ENCODE measurements at places on chromosomes 1 and 21.
A peak's percentile ranks its signal among the peaks of the same experiment; 100 is the strongest.

- no peak for DNase-seq
Observed at GRCh38 chr1:82214606-82215005, 413.9 kb downstream of the ADGRL2 start.

GRCh38 chr1:116360429-116361173 lies 12.4 kb upstream of the ATP1A1 start:
- DNase-seq = no peak

DNA sequence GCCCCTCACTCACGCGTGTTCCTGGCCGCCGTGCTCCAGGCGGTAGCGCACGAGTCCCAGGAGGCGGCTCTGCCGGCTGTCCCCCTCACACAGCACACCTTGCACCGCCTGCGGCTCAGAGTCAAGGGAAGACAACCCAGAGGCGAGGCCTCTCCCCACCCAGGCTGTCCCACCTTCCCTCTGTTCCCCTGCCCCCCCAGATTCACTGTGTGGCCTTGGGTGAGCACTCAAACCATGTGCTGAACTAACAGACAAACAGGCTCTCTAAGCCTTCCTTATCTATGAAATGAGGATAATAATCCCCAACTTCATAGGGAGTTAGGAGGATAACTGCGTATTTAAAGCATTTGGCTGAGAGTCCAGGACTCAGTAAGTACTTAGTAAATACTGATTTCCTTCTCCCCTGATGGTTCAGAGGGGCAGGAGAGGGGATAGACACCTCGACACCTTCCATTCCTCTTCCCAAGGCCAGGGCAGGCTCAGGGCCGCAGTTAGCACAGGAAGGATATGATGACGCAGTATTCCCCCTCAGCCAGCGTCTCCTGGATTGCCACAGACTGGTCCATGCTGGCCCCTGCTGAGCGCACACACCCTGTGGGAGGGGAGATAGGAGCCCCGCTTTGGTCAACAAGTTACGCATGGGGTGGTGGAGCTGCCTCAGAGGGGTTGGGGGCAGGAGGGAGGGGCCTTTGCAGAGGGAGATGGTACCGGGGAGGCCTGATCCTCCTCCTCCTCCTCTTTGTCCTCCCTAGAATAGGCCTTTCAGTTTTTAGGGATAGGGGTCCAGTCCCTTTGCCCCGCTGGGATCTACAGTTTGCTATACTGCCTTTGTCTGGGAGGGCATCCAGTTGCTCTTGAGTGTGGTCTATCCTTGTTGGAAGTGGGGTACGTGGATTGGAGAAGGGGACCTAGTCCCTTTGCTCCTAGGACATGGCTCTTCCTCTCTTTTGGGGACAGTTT lies 830 bp downstream of the INPP5B start:
- DNase-seq = no peak

- DNase-seq = no peak
Observed at GRCh38 chr1:45001011-45001481, 10.1 kb downstream of the HECTD3 start.

- DNase-seq = no peak
Observed at GRCh38 chr1:150528196-150528595, 12.6 kb downstream of the FALEC start.

DNA sequence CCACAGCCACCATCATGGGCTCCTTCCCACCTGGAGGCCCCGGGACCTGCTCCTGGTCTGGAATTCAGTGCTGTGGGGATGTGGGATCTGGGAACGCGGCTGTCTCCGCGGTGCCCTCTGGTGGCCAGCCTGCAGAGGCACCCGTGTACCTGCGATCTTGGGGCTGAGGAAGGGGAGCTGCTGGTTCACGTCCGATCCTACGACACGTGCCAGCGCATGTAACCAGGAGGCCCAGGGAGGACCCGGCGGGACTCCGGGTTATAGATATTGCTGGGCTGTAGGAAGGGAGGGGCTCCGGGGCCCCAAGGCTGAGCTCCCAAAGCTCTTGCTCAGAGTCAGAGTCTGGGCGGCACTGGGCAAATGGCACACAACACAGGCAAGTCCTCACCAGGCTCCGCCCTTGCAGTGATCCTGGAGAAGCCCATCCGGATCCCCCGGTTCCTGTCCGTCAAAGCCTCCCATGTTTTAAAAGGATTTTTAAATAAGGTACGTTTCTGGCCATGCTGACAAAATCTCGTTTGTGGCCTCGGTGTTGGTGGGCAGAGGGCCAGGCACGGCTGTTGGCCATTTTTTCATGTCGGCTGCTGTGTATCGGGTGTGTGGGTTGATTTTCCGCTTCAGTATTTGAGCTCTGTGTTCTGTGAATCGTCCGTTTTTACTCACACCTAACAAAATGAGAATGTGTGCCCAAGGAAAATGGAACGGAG lies 20.1 kb downstream of the FAAP20 start:
- peak; percentile 57 for DNase-seq

DNA sequence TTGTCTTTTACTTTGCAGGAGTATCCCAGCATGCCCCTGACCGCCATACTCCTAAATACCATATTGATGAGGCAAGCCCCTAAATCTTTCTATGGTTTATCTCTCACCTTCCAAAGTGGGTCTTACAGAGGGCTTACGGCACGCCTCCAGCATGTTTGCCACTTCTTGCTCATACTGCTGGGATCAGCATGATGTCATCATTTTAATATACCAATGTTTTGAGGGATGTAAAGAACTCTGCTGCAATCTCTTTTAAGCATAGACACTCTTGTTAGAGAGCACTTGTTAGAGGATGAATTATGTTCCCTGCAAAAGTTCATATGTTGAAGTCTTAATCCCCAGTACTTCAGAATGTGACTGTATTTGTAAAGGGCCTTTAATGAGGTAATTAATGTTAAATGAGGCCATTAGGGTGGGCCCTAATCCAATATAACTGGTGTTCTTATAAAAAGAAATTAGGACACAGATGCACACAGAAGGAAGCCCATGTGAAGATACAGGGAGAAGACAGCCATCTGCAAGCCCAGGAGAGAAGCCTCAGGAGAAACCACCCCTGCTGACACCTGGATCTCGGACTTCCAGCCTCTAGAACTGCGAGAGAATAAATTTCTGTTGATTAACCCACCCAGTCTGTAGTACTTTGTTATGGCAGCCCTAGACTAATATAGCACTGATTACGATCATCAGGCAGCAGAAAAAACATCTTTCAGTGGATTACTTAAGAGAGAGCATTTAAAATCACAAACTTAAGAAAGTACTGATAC lies 16.4 kb upstream of the ABCB10 start:
- no peak for DNase-seq

DNA sequence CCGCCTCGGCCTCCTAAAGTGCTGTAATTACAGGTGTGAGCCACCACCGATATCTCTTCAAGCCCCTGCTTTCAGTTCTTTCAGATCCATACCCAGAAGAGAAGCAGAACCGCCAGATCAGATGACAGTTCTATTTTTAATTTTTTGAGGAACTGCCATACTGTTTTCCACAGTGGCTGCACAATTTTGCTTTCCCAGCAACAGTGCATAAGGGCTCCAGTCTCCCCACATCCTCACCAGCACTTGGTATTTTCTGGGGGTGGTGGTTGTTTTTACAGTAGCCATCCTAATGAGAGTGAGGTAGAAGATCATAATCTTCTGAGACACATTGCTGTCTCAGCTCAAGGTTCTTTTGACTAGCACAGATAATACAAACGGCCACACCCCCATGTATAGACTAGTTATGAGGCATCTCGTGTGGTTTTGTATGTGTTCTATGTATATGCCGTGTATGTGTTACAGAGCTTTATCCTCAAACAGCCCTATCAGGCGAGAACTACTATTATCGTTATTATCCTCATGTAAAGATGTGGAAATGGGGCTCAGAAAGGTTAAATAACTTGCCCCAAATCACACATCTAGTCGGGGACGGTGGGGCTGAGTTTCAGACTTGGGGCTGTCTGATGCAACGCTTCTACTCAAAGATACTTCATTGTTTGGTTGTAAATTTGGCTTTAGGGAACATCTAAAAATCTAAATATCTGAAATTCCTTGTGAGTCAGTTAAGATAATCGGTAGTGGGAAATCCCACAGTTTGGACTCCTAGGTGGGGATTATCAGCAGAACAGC lies 12.0 kb downstream of the FHAD1 start:
- DNase-seq = no peak

GRCh38 chr1:32240140-32240951 lies 6.7 kb upstream of the FAM167B start:
- peak; percentile 62 for DNase-seq

DNA sequence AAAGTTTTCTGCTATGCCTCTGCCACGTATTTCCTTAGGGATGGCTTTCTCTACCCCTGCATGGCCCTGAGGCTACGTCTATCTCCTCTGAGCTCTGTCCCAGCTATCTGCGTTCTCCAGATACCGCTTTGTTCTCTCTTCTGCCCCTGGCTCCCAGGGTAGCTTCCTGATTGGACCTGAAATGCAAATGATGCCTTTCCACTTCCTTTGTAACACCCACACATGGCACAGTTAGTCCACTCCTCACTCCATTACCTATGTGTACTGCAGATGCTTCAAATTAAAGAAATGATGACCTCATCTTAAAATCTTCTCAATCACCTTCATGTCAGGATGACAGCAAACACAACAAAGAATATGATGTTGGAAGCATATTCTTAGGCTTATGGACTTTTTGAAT lies 138.6 kb upstream of the POGK start:
- no peak for DNase-seq

DNA sequence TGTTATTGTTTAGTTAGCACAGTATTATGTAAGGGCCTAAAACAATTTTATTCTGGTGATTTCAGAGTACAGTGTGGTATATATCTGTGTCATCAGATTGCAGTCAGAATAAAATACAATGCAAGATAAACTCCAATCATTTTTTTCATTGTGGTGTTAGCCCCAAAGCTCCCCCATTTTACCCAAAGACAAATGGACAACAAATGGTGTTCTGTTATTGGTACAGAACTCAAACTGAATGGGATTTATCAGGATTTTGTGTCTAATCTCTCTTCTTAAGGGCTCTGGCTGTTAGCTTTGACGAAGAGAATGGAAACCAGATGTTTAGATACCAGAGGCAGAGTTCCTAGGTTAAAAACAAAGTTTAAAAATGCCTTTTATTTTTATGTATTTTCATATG lies 163.1 kb upstream of the USP25 start:
- DNase-seq = no peak

- DNase-seq = no peak
Observed at GRCh38 chr1:198118134-198118533, 38.7 kb upstream of the NEK7 start.

- DNase-seq = peak; percentile 71
Observed at GRCh38 chr1:11731691-11732283, 4.1 kb upstream of the AGTRAP start.

DNA sequence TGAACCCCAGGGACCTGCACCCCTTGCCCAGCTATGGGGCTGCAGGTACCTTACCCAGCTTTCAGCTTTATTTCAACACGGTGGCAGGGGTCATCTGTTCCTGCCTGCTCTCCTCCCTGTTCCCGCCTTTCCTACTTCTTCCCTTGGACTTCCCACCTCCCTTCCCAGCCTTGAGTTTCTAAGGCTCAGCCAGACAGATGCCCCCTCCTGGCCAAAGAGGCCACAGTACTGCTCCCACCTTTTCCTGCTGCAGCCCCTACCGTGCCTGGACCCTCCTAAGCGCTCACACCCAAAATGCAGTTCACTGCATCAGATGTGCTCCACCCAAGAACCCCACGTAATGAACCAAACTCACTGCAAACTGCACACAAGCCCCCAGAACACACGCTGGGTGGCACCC lies 7.7 kb downstream of the NOC2L start:
- DNase-seq = no peak

GRCh38 chr1:116175611-116176010 lies 64.4 kb downstream of the MAB21L3 start:
- DNase-seq = no peak

GRCh38 chr1:172390683-172391551 lies 29.6 kb upstream of the C1orf105 start:
- no peak for DNase-seq

GRCh38 chr1:2115008-2115641 lies 64.9 kb downstream of the PRKCZ start:
- no peak for DNase-seq

GRCh38 chr1:3381901-3382300 lies 72.6 kb upstream of the ARHGEF16 start:
- DNase-seq = no peak

DNA sequence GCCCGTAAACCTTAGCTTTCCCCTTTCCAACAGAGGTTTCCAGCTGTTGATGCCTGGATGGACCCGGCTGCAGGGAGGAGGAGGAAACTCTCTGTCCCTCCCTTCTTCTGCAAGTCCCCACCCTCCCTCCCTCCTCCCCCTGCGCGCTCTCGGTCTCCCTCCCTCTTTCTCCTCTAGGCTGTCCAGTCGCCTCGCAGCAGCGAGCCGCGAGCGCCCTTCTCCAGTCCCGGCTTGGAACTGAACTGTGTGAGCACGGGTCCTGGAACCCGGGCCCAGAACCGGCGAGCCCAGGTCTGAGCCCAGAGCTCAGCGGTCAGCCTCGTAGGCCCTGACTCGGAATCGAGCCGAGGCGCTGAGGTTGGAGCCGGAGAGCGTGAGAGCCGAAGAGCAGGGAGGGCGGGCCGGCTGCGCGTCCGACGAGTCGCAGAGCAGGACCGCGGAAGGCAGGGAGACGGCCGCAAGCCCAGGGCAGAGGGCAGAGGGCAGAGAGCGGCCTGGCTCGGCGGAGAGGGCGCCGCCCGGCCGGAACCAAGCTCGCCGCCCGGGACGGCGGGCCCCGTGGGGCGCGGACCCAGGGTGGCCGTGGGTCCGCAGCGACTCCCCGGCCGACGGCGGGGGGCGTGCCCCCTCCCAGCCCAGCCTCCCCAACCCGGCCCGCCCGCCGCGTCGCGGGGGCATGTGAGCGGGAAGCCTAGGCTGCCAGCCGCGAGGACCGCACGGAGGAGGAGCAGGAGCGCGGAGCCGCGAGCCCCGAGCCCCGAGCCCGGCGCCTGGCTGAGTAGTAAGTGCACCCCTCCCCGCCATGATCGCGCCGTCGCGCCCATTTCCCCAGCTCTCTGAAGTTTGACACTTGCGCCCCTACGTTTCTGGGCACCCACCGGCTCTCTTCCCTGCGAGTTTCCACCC lies at the start of gene SOX13:
Gene SOX13 (plus strand): TSS at position 185 of the 906 bp plus-strand sequence. CDS start 39,801 bp downstream, outside the sequence.
- peak; percentile 95 for DNase-seq
